T-helper 2 cell treated with Interferon-gamma antibody and Interleukin-4, amounts not matched to agents 5 μg/mL and 100 μg/mL, for 36 hours (primary cell): ENCODE measurements at places on chromosomes 16 and 17.

GRCh38 chr16:58299757-58300349, 5.0 kb upstream of the PRSS54 start:
- no peak for DNase-seq

GRCh38 chr16:65775829-65776228, 590.7 kb upstream of the CDH5 start:
- DNase-seq = no peak

DNA sequence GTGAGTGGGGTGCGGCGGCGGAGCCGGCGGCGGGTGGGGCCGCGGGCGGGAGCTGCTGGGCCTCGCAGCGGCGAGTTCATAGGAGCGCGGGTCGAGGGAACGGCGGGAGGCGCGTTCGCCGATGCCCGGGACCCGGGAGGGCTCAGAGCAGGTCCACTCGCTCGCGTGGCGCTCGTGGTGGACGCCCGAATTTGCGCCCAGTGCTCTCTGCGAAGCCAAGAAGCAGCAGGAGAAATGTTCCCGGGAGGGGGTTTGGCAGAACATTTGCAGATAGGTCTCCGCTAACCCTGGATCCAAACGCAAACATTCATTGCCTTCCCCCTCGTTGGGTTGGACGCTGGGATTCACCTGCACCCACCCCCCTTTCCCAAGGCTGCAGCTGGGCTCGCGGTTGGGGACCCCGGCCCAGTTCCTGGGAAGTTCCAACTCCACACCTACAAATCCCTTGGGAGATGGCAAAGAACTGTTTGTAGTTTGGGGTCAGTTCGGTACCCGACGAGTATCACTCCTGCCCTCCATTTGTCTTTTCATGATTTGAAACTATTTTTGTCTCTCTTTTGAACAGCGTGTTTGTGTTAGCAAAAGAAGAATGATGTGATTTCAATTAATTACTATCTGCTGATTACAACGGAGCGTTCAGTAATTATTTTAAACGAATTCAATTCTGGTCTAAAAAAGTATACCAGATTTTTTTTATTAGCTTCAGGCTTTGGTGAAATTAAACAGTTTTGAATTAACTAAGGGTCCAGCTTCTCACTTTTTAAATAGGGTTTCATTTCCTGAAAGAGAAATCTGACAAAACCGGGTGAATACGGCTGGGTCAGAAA, 2.3 kb downstream of the NTN1 start:
- DNase-seq = no peak

DNA sequence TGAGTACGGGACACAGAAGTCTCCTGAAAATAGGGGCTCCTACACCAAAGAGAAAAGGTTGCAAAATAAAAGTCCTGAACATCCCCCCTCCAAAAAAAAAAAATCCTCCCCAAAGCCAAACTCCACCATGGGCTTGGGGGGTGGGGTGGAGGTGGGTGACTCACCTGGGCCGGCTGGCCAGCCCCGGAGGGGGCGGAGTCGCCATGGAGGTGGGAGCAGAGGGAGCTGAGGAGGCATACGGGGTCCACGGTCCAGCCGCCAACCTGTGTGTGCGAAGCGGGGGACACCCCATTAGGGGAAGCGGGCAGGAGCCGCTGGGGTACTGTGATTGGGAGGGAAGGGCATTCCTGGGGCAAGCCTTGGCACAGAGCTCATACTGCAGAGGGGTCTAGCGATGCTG, 31.0 kb downstream of the SRCIN1 start:
- no peak for DNase-seq

DNA sequence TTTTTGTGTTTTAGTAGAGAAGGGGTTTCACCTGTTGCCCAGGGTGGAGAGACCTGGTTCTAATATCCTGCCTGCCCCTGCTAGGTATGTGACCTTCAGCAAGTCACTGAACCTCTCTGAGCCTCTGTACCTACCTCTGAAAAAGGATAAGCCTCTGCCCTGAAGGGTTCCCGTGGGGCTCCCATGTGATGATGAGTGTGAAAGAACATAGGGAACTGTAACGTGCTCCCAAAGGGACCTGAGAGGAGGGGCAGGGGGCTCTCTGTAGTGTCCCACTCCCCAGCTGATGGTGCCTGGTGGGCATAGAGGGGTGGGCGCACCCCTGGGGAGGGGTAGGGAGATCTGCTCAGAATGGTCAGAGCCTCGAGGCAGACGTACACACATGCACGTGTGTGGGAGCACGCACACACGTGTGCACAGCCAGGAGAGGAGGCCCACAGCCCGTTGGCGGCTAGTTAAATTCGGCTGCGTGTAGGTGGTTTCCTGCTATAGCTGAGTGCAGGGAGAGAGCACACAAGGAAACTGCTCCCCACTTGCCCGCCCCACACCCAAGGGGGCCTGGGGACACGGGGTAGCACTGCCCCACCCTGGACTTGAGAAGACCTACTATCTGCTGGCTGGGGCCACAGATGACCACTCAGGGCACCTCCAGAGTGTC, 6.7 kb downstream of the KCNH4 start:
- no peak for DNase-seq

DNA sequence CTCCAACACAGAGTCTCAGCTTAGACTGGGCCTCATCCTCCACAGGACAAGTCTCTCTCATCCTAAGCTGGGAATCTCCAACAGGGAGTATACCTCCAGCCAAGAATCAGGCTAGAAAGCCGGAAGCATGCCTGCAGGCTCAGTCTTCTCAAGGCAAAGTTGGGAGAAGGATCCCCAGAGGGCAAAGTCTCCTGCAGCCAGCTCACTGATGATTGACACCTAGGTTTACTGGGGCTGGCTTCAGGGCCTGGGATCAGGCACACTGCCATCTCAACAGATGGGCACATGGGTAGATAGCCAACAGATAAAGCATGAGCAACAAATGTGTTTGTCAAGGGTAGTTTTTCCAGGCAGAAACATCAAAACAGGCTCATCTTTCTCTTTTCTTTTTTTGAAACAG, 56.1 kb upstream of the TOX3 start:
- no peak for DNase-seq

- DNase-seq = no peak
Measured at GRCh38 chr17:64155751-64156544, 26.0 kb upstream of the ERN1 start.

DNA sequence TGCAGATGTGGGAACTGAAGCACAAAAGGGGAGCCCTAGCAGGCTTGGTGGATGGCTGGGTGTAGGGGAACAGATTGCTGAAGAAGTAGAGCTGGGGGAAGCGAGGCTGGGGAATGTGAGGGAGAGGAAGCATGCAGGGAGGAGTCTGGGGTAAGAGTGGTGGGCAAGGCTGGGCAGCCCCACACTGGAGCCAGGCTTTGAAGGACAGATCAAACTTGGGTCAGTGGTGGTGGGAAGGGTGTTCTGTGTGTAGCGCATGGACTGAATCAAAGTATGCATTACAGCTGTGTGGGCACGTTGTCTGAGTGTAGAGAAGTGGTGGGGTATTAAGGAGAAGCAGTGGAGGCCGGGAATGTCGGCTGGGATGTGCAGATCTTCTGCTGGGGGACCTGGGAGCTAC, 116.0 kb downstream of the CYLD start:
- peak; percentile 2 for DNase-seq

- no peak for DNase-seq
Measured at GRCh38 chr16:27098366-27099049, 31.8 kb downstream of the C16orf82 start.

DNA sequence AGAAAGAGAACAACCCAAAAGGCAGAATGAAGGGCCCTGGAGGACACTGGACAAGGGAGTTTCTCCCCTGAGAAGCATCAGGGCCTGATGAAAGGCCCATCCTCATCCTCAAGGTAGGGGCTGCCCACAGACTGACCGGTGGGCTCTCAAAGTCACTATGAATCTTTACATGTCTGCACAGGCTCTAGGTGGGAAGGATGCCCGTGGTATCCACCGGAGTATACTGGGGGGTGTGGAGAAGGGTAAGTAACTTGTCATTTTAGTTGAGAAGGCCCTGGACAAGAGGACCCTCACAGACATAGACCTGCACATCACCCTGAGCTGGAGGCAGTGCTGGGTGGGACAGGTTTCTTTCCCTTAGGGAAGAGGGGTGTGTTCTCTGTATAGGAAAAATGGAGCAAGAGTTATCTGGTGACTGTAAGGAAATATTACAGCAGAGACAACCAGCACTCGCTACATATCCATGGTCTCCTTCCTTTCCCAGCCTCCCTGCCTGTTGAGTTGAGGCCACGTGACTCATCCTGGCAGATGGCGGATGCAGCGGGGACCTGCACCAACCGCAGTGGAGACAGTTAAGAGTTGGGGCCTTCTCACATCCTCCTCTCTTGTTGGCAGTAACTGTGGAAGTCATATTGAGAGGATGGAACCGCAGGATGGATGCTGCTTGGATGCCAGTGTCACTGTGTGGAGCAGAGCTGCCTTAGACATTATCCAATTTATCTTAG, 45.6 kb upstream of the KCNJ12 start:
- no peak for DNase-seq

- no peak for DNase-seq
Measured at GRCh38 chr17:83012200-83012785, 67.1 kb upstream of the METRNL start.

DNA sequence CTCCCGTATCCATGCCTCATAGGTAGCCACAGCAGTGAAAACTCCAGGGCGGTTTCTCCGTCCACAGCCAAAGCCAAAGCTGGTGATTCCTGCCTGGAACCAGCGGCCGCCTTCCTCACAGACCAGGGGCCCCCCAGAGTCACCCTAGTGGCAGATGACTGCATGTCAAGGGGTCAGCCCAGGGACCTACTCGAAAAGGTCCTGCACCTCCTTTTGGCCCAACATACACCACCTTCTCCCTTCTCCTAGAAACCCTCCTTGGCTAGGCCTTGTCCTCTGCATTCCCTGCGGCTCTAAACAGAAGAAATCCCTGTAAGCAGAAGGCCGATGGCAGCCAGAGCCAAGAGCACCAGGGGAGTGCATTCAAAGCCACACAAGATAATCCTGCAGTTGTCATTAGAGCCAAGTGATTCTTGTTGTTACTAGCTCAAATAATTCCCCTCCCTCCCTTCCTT, 6.1 kb downstream of the PRSS36 start:
- no peak for DNase-seq

DNA sequence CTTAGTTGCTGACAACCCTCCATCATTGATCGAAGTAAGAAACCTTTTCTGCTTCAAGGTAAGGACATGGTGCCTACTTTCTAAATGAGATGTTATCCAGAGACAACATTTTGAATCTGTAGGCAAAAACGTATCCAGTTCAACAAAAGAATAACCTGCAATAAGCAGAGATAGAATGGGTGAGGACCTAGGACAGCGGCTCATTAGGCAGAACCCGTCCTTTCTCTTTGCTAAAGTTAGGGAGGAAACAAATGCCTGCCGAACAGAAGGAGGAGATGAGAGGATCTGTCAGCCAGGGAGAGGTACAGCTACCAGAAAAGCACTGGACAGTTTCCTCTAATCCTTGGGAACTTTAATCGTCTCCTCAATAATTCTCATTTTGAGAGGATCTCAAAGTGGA, 183.3 kb downstream of the CDH13 start:
- no peak for DNase-seq

- no peak for DNase-seq
Measured at GRCh38 chr17:4827399-4827798, 5.7 kb upstream of the MINK1 start.

DNA sequence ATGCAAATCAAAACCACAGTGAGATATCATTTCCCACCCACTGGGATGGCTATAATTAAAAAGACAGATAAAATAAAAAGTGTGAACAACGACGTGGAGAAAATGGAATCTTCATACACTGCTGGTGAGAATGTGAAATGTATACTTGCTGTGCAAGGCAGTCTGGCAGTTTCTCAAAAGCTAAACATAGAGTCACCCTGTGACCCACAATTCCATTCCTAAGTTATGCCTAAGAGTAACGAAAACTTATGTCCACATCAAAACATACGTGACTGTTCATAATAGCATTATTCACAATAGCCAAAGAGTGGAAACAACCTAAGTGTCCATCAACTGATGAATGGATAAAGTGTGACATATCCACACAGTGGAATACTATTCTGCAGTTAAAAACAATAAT, 38.1 kb upstream of the VPS4A start:
- DNase-seq = no peak

- DNase-seq = no peak
Measured at GRCh38 chr16:77332792-77333191, 102.0 kb downstream of the ADAMTS18 start.

- DNase-seq = no peak
Measured at GRCh38 chr17:67920212-67920611, 76.1 kb downstream of the C17orf58 start.

DNA sequence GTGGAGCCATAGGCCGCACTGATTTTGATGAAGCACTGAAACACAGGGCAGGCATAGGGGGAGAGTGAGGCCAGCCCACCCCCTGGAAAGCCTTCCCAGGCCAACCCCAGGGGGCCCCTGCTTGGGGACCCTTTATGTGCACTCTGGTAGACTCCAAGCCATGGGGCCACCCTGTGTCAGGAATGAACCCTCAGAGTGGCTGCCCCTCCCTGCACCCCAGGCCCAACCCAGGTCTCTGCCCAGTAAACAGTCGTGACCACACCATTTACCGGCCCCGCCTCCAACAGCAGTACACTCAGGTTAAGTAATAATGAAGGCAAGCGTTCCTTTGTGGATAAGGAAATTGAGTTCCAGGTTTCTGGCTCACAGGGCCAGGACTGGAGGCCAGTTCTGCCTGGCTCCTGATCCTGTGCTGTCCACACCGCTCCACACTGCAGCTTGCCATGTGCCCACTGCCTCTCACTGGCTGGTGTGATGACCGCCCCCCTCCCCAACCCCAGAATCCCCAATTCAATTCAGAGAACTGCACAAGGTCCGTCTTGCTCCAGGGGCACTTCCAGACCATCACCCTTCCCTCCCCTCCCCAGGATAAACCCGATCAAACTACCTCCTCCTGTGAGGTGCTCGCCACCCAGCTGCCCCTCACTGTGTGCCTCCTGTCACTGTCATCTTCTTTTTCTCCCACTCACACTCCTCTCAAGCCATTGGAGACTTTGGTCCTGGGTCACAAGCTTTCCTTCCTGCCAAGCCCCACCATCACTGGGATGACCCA, 13.6 kb downstream of the PIMREG start:
- no peak for DNase-seq
